Motor neuron (in vitro differentiated cells): ENCODE measurements at places on chromosomes 6 and 20. TPM values are rescaled to one million over a fixed set of nuclear protein-coding genes. Genes with fewer than 3 reads are reported as not detected.
A peak's percentile ranks its signal among the peaks of the same experiment; 100 is the strongest.

Gene CNR1
- 0.92 and 1.1 TPM in 2 replicates for total RNA-seq

Gene PLN
- total RNA-seq = 3.6 and 4.4 TPM in 2 replicates

Gene PTGIS
- total RNA-seq = 2.1 and 2.5 TPM in 2 replicates

Gene C6orf58
- 0.43 and 0.75 TPM in 2 replicates for total RNA-seq

Gene CEP43
- 20.4 and 21.6 TPM in 2 replicates for total RNA-seq

Gene MTFR2
- total RNA-seq = 0.54 and 0.81 TPM in 2 replicates

DNA sequence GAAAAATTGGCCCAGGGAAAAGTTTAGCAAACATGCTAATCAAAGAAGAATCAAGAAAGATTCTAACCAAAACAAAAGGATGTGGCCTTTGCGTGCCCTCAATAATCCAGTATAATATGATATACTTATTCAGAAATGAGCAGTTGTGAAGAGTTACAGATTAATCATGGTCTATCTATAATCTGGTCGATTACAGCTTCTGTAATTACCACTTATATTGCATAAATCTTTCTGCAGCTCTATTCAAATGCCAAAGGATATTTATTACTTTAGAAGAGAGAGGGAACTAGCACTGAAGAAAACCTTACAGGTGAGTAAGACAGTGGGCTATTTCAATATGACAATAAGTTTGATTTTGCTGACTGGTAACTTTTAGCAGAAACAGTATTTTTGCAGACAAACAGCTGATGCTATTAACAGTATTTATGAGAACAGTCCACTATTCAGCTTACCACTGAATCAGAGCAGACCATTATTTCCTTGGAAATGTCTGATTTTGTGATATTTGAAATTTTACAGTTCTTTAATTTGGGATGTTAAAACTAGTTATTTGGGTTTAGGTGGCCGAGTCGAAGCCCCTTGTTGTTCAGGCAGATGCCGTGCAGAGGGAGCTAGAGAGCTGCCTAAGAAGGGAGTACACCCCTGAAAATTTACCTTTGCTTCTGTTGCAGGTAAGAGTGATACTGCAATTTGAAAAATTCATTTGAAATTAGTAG lies 92.2 kb downstream of the CEP57L1 start:
- ATAC-seq = peak; percentile 55

GRCh38 chr20:1204576-1204975 lies 1.3 kb downstream of the C20orf202 start:
- no peak for ATAC-seq

GRCh38 chr20:48837014-48837413 lies 9.2 kb upstream of the PREX1 start:
- ATAC-seq = no peak

- no peak for ATAC-seq
Observed at GRCh38 chr6:152394303-152394702, 242.9 kb downstream of the SYNE1 start.

GRCh38 chr20:22373164-22373895 lies 211.0 kb downstream of the FOXA2 start:
- ATAC-seq = no peak

DNA sequence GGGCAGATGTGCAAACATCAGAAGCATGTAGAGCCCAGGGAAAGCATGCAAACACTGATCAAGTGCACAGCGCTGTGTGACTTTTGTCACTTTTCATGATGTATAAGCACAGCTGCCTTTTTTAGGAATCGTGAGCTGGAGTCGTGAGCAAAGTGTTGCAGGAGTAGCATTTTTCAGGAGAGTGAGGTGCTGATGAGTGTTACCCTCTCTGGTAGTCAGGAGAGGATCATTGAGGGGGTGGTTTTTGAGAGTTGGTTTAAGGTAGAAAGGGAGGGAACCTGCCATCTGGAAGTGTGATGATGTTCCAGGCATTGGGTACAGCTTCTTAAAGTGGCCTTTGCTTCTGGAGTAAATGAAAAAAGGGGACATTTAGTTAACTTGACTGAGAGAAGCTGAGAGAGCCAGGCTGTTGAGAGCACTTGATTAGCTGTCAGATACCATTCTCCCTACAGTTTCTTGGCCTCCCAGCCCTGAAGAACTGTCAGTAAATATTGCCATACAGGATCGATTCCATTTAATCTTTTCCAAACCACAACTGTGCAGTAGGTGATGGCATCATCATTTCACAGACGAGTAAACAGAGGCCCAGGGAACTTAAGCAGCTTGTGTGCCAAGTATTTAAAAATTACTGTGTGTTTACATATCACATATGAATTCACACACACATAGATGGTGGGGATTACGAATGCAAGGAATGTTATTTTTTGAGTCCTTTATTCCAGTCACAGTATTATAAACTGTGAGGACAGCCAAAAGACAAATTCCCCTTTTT lies 28.9 kb downstream of the TPD52L1 start:
- ATAC-seq = no peak
